G401 (cell line): ENCODE measurements at places on chromosomes 16 and 17.

DNA sequence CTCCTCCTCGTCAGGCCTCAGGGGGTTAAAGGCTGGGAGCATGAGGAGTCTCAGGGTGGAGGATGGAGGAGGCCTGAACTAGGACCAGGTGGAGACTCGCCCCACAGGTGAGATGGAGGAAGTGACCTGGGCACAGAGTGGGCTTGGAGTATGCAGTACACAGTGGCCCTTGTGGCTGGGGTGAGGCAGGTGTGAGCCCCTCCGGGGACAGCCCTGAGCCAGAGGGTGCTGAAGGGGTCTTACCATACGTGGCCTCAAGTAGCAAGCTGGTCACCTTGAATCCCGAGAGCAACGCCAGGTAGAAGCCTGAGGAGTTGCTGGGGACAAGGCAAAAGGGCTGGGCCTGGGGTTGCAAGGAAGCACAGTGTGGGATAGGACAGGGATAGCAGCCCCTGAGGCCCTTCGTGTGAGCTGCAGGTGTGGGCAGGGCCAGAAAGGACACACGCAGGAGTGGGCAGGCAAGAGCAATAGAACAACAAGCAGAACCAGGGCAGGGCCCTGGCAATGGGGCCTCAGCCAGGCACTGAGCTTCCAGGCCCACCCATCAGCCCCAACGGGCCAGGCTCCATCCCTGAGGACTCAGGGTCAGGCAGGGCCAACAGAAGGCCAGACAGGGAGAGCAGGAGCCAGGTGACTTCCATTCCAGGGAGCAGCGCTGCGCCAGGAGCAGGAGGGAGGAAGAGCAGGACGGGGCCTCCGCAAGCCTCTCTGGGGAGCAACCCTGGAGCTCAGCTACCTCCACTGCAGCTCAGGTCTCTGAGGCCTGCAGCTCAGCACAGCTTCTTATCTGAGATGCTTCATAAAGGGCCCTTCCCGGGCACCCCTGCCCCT, 64.2 kb upstream of the TNRC6C start:
- DNase-seq: no peak

- DNase-seq: no peak
Observed at GRCh38 chr17:78922816-78923498, 2.2 kb downstream of the TIMP2 start.

DNA sequence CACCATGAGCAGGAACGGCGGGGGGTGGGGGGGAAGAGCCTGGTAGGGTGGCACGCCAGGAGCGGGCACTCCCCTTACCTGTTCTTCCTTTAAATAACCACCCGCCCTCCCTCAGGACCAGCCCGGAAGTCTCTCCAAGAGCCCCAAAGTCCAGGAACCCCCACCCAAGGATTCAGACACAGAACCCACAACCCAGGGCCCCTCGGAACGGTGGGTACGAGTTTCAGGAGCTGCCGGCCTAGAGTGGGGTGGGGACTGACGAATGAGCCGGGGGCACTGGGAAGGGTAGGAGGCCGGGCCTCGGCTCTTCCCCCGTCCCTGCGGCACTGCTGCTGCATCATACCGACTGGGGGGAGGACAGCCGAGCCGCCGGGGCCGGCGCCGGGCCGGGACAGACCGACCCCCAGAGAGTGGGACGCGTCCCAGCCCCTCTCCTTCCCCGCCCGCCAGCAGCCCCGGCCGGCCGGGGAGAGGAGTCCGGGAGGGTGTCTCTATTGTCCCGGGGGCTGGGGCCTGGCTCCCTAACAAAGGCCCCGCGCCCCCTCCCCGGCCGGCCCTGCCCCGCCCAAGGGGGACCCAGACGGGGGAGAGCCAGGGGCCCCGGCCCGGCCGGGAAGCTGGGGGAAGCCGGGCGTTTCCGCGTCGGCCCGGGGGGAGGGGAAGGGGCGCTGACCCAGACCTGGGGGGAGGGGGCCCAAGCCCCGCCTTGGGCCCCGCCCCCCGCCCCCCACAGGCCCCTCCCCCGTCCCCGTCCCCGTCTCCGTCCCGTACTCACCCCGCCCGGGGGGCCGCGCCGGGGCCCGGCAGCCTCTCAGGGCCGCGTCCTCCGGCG, 747 bp downstream of the ATXN7L3 start:
- DNase-seq: no peak

DNA sequence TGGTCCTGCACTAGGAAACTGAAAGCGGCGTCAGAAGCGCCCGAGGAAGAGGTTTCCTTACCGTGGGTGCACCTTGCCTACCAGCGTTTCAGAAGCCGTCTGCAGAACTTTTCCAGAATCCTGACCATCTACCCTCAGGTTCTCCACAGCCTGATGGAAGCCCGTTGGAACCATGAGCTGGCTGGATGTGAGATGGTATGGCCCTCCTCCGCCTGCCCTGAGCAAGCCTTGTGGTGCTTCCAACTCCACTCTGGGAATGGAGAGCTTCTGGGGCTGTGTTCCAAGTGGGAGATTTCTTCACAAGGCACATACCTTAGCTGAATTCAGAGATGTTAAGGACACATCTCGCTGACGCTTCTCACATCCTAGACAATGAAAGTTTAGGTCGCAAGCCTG, 51.8 kb upstream of the ENDOV start:
- peak; percentile 3 for DNase-seq

DNA sequence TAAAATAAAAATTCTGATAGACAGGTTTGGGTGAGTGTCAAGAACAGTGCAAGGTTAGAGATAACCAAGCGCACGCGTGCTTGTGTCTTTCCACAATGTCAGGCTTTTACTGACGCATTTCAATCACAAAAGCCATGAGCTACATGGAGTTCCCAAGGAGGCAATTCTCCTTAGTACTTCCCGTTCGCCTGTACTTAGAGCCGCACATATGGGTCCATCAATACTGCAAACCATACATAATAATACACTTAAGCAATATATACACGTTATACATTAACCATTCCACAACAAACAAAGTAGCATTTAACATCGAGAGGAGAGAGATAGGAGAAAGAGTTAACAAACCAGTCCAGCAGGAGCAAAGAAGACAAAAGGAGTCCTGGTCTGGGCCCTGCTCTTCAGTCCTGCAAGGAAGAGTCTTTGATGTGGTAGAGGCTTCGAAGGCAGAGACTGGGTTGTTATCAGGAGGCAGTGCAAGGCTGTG, 11.9 kb upstream of the GPRC5C start:
- no peak for DNase-seq

DNA sequence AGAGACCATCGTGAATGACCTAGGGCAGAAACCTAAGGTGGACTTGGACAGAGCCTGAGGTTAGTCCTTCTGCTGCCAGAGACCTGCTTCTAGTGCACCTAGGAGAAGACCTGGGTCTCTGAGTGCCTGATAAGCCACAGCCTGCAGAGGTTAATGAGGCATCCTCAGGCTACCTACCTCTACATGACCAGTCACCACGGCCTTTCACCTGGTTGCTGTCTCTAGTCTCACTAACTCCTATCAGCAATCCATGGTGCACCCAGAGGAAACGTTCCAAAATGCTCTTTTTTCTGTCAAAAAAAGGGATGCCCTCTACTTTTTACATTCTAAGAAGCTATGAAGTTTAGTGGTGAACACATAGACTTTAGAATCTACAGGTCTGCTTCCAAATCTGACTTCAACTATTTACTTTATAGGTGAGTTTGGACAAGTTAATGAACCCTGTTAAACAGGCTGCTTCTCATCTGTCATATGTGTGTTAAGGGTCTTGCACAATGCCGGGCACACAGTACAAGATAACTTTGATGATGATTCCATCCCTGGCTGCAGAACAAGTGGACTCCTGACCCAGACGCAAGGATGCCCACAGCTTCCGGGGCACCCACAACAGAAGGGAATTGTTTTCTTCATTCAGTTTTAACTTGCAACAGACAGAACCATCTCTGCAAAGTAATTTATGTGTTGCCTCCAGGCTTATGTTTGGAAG, 469.9 kb upstream of the CDH5 start:
- no peak for DNase-seq

GRCh38 chr17:70006159-70006558, 68.9 kb upstream of the KCNJ16 start:
- DNase-seq: no peak

GRCh38 chr17:6160232-6160555, 90.0 kb downstream of the WSCD1 start:
- no peak for DNase-seq

DNA sequence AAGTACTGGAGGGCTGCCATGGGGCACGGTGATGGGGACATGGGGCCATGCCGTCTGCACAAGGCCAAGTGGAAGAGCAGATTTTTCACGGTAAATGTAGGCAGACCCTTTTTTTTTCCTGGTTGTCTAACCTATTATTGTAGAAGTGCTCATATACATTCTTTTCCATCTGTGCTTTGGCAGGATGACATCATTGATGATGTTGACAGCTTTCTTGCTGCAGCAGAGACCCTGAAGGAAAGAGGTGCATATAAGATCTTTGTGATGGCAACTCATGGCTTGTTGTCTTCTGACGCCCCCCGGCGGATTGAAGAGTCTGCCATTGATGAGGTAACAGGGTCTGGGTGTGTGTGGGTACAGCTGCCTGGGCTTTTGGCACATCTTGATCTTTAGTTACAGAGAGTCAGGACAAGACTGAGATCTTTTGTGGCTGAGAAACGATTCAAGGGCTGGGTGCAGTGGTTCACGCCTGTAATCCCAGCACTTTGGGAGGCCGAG, 23.3 kb upstream of the SLC5A10 start:
- DNase-seq: peak; percentile 31

DNA sequence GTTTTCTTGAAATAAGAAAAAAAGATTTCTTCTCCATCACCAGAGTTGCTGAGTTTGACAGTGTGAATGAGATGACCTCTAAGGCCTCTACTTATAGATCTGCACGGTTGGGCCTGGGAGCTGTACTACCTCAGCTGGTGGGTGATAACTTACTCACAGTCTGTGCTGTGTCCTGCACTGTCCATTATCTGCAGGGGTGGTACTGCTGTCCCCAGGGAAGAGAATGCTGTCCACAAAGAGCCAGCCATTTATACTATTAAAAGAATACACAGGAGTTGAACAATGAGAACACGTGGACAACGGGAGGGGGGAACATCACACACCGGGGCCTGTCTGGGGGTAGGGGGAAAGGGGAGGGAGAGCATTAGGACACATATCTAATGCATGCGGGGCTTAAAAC, 655.3 kb downstream of the WWOX start:
- no peak for DNase-seq

DNA sequence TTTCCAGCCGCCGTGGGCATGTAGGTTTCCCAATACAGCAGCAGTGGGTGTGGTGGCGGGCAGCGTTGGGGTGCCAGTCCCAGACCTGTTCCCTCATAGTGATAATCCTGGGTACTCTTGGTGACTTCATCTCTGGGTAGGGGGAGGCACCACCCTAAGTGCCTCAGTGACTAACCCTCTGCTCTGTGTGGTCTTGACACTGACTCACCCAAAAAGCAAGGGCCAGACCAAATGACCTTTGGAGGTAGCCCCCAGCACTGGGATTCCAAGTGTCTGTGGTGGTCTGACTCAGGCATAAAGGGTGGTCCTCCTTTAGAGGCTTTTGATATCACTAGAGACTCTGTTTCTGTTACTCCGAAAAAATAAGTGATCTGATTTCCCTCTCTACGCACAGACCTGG, 908 bp downstream of the CALB2 start:
- no peak for DNase-seq

DNA sequence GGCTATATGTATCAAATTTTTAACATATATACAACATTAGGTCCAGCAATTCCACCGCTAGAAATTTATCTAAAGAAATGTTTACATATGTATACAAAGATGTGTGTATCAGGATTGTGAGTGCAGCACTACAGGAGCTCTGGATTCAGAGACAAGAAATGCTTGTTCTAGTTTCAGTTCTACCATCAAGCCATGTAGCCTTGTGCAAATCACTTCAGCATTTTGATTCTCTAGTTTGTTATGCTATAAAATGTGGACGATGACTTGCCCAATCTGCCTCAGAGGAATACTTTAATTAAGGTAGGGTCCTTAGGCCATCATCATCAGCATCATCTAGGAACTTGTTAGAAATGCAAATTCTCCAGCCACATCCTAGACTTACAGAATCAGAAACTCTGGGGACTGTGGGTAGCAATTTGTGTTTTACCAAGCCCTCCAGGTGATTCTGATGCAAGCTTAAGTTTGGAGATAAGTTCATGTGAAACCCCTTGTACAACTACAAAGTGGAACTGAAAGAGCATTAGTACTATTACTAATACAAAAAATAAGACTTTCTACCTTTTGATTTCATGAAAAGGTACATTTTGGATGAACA, 131.2 kb upstream of the CORO6 start:
- DNase-seq: no peak

- DNase-seq: no peak
Observed at GRCh38 chr16:17194190-17194780, 276.5 kb downstream of the XYLT1 start.

DNA sequence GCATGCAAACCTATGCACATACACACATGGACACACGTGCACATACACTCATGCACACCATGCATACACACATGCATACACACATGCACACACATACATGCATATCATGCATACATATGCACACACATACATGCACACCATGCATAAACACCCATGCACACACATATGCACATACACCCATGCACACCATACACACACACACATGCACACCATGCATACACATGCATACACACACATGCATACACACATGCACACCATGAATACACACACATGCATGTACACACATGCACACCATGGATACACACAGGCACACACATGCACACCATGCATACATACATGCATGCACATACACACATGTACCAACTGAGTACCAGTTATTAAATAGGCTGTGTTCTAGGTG, 543.3 kb upstream of the EEF2KMT start:
- DNase-seq: no peak

- DNase-seq: no peak
Observed at GRCh38 chr17:78725448-78726021, 56.5 kb downstream of the CYTH1 start.

DNA sequence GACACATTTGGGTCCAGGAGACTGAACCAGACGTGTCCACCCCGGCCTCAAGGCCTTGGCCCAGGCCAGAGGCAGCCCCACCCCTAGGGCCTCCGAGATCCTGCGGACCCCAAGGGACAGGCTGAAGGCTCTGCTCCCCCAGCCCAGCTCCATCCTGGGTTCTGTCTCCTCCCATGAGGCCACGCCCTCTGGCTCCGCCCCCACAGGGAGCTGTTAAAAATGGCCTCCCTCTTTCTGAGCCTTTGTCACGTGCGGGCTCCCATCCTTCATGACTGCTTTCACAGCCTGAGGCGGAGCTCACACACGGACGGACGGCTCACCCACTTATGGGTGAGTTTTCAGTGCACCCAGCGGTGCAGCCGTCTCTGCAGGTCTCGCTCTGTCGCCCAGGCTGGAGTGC, 6.5 kb upstream of the CACNA1H start:
- DNase-seq: no peak
